ENCODE measurements at places on chromosomes 3 and 15.

DNA sequence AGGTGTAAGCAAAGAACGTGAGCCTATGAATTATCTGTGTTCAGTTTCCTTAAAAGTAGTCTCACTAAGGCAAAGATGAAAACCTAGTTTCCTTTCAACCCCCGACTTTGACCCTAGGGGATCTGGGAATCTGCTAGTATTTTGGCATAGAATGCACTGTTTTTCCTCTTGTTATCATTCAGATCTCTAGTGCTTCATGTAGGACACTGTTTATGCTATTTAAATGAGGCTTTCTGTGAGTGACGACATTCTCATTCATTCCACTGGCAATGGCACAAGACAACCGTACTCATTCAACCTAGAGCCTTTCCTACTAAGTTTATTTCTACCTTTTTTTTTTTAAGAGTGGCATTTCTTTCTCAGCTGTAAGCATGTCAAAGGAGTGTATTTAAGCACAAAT is 67.0 kb downstream of the CHAC1 start:
- no peak for DNase-seq

DNA sequence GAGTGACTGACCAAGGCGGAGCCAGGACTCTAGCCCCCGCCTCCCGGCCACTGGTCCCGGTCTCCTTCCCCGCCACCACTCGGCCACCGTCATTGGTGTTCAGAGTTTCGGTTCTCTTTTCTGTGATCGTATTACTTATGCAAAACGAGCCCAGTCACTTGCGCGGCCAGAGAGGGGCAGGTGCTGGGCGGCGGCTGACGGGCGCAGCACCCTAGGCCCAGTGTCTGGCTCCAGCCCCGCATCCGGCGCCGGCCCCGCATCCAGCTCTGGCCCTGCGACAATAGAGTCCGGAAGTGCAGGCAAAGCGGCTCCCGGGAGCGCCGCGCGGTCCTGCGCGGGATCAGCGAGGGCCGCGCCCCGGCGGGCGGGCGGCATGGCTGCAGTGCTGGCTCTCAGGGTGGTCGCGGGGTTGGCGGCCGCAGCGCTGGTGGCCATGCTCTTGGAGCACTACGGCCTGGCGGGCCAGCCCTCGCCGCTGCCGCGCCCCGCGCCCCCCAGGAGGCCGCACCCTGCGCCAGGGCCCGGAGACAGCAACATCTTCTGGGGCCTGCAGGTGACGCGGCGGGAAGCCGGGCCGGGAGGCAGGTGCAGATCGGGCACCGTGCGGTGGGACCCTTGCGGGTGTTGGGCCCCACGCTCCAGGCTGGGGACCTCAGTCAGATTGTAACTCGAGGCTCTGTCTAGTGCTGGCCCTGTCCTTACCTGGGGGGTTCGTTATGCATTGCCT is at the start of gene TMEM62:
Gene TMEM62, plus strand, starts transcription at position 157 of the 727 bp plus-strand sequence. Its CDS starts 217 bp downstream, at position 374.
- no peak for DNase-seq

- DNase-seq: no peak
Observed at GRCh38 chr3:27584874-27585273, 100.7 kb upstream of the SLC4A7 start.

GRCh38 chr3:172291650-172292049 is 156.6 kb downstream of the GHSR start:
- DNase-seq: no peak

GRCh38 chr15:72835294-72835890 is 51.8 kb upstream of the ADPGK start:
- no peak for DNase-seq

DNA sequence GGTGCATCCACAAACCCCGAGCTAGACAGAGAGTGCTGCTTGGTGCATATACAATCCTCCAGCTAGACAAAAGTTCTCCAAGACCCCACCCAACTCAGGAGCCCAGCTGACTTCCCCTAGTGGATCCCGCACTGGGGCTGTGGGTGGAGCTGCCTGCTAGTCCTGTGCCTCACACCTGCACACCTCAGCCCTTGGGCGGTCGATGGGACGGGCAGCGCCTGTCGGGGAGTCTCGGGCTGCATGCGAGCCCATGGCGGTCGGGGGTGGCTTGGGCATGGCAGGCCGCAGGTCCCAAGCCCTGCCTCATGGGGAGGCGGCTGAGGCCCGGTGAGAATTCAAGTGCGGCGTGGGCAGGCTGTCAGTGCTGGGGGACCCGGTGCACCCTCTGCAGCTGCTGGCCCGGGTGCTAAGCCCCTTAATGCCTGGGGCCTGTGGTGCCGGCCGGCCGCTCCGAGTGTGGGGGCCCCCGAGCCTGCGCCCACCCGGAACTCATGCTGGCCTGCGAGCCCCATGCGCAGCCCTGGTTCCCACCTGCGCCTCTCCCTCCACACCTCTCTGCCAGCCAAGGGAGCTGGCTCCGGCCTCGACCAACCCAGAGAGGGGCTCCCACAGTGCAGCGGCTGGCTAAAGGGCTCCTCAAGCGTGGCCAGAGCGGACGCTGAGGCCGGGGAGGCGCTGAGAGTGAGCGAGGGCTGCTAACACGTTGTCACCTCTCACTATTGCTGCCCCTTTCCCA is 31.0 kb downstream of the ZNF589 start:
- DNase-seq: no peak

GRCh38 chr3:58340594-58341244 is 8.0 kb downstream of the PXK start:
- no peak for DNase-seq

DNA sequence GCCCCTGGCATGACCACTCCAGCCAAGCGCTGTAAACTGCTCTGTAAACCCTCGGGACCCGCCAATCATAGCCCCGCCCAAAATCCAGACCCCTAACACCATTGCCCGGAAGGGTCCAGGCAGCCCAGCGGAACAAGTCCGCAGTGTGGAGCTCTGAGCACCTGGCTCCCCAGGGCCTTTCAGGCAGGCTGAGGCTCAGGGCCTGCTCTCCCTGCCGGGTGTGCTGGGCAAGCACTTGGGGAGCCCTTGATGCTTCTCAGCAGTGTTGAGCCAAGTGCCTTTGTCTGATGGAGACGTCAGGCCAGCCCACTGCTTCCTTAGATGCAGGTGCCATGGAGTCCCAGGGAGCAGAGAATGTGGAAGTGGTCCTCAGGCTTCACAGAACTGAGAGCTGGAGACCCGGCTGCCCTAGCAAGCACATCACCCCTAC is 106.2 kb downstream of the TLE3 start:
- no peak for DNase-seq

DNA sequence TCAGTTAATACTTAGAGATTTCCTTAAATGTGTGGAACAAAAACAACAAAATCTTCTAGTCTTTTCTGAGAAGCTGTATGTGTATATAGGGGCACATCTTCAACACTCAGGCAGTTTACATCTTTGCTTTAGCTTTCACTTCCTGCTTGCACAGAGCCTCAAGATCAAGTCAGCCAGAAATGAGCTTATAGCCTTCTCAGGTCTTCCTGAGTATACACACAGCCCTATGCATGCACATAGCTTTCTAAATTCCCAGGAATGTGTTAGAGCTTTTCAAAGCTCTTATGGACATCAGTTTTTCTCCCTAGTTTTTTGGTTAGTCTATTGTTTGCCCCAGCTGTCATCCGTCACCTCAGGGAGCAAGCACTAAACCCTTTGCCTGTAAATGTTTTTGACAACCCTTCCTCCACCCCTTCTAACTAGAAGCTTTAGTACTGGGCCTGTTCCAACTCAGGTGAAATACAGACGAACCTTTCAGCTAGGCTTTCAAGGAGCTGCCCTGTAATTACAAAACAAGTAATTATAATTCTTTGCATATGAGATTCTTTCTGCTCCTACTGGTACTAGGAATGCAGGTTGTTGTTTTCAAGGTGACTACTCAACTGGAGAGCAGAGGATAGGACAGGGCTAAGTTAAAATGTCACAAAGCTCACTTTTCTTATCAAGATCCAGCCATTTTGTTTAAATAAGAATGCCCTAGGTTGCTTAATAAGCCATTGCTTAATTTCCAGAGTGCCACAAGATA is 22.6 kb upstream of the MTMR10 start:
- DNase-seq: no peak

- no peak for DNase-seq
Observed at GRCh38 chr3:194604837-194605236, 28.4 kb downstream of the TMEM44 start.

- no peak for DNase-seq
Observed at GRCh38 chr3:30696403-30696819, 90.0 kb downstream of the TGFBR2 start.

DNA sequence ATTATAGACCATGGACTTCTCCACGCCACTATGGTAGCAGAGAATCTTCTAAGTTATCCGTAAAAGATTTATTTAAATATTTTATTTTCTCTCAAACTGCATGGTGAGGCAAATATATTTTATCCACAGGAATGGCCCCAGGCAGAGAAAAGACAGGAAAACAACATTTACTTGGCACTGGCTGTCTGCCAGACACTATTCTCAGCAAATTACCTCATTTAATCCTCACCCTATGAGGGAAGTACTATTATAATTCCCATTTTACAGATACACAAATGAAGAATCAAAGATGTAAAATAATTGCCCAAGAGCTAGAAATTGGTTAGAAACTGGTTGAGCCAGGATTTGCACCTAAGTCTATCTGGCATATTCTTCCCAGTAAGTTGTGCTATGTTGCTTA is 361.4 kb upstream of the IL12A start:
- DNase-seq: no peak

GRCh38 chr15:92631721-92632120 is 23.9 kb downstream of the FAM174B start:
- no peak for DNase-seq

DNA sequence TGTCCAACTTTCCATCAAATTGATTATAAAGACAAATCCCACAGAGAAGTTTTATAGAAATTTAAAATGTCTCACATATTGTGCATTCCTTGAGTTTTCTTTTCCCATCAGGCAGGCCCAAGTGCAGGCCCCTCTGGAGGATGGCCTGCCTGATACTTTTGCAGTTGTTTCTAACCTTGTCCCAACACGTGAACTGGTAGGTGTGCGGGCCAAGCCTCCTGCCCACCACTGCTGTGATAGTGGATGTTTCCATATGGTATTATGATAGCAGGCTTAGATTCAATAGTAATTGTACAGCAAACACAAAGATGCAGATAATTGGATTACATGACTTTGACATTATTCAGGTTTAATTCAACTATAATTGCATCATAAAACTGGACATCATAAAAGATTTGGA is 1.4 kb downstream of the P2RY12 start:
- no peak for DNase-seq

DNA sequence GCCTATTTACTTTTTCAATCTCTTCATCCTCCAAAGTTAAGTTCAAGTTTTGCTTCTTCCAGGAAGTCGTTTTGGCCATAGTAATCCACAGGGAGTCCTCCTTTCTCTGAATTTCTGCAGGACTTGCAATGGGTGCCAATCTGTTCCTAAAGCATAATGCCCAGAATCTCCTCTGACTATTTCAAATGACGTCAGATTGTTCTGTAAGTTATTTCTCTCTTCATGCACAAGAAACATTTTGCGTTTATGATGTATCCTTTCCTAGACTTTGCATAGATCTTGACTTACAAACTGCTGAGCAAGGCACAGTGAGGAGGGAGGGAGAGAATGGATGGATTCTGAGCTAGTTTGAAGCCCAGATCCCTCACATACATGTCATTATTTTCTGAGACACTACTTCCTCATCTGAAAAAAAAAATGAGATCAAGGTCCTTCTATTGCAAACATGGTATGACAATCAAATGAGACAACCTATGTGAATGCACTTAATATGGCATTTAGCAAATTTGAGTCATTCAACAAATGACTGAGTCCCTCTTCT is 103.1 kb downstream of the MEX3B start:
- no peak for DNase-seq

GRCh38 chr3:71705681-71706080 is 19.5 kb downstream of the EIF4E3 start:
- no peak for DNase-seq

DNA sequence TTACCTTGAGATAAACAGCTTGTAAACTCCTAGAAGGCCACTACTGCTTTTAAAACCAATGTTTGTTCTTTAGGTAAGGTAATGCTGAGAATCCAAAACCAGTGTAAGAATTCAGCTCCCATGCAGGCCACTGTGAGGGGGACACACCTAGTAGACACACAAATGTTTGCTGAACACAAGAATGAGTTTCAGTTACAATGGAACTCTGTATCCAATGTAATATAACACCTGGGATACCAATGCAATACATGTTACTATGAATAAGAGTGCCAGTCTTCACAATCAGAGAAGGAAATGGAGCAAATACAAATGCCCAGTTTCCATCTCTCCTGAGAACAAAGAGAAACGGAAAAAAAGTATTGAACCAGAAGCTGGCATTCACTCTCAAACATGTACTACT is 65.9 kb downstream of the IGF2BP2 start:
- no peak for DNase-seq

DNA sequence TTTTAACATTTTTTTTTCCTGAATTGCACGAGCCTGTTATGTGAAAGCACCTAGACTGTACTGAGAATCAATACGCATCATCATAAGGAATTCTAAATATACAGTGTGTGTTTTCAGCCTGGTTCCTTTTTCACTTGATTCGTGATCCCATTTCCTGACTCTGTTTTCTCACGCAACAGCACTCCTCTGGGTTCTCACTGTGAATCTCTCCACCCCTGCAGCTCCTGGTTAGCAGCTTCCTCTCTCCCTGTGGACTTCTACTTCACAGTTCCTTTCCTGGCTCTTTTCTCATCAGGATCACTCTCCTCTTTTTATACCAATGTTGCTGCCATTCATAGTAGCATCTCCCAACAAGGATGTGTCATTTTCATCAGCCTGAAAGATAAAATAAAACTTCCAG is 297.2 kb downstream of the CADM2 start:
- no peak for DNase-seq

- no peak for DNase-seq
Observed at GRCh38 chr3:46695962-46696894, 2.7 kb upstream of the ALS2CL start.

DNA sequence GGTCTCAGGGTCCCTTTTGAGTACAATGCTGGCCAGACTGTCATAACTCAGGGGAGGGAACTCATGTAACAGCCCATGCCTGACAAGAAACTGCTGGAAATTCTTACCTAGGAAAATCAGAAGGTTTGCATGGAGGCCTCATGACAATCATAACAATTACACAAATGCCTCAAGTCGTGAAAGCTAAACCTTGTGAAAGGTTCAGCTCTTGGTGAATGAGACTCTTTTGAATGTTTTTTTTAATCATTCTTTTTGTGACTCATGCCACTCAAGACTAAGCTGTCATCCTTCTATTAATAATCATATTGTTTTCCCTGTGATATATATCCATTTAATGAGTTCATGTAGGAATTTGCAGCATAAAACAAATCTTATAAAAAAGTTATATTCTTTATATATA is 61.4 kb upstream of the LEKR1 start:
- no peak for DNase-seq

- DNase-seq: no peak
Observed at GRCh38 chr3:120025520-120025919, 68.7 kb downstream of the GSK3B start.

GRCh38 chr15:77415450-77416147 is 4.3 kb downstream of the PEAK1 start:
- DNase-seq: no peak

- no peak for DNase-seq
Observed at GRCh38 chr3:8593021-8593827, 51.4 kb downstream of the SSUH2 start.

All from HS-27A (cell line).